CD4-positive, alpha-beta T cell treated with Interleukin-15 for 4 hours (primary cell): ENCODE measurements at places on chromosomes 6 and 20.

- no peak for DNase-seq
Measured at GRCh38 chr6:160457823-160458222, 109.6 kb downstream of the SLC22A3 start.

DNA sequence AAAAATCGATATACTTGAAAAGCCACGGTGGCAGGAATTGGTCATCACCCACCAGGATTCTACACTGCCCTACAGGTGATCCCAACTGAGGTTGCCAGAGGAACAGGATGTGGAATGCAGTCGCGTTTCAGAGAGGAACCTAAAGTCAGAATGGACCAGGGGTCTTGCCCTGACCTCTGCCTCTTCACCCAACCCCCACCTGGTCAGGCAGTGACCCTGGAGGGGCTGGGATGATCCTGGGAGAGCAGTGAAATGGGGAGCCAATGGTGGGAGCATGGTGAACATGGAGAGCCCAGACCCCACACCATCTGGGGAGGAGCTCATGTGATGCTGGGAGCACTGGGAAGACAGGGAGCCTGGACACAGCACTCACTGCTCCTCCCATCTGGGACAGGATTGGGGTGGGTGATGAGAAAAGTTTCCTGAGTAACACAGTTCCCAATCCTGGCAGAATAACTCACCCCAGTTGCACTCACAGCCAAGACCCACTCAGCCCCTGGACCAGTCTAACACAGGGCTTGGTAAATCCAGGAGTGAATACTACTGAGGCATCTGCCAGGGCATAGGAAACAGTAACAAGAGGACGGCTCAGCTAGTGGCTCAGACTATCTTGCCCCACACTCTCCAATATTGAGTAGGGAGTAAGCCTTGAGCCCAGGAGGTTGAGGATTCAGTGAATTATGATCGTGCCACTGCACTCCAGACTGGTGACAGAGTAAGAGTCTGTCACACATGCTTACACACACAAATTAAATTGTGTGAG lies 1.7 kb upstream of the ULBP2 start:
- DNase-seq = no peak

GRCh38 chr6:146887447-146888077 lies 288.8 kb downstream of the ADGB start:
- DNase-seq = no peak

- DNase-seq = peak; percentile 33
Measured at GRCh38 chr6:36033935-36034334, 6.3 kb downstream of the MAPK14 start.

- DNase-seq = no peak
Measured at GRCh38 chr6:170497841-170498301, 55.2 kb downstream of the PSMB1 start.

DNA sequence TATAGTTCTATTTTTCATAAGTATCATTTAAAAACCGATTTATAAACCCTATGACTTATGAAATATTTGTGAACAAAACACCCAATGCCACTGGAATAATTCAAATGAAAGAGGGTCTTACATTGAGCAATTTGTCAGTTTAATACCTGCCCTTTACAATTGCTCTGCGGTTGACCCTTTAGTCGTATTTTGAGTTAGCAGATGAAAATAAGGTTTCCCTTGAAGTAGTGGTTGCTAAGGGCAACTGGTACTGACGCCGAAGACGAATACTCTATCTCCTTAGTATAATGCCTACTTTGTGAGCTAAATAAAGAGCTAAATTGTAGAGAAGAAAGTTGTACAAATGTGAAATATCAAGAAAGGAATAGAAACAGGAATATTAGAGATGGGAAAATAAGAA lies 69.4 kb downstream of the KCNQ5 start:
- DNase-seq = no peak

DNA sequence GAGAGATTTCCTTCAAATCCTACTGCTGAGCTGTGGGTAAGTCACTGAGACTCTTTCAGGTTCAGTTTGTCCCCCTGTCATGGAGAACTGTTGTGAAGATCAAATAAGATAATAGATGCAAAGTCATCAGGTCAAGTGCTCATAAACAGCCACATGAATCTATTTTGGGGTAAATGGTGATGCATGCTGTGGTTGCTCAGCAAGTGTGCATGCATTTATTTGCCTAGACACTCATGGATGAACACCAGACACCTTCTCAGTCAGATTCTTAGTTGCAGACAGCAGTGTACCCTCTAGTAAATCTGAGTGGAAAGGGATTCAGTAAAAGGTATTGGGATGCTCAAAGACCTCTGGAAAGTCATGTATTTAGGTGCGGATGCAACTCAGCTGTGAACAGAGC lies 168.0 kb upstream of the FOXA2 start:
- no peak for DNase-seq

DNA sequence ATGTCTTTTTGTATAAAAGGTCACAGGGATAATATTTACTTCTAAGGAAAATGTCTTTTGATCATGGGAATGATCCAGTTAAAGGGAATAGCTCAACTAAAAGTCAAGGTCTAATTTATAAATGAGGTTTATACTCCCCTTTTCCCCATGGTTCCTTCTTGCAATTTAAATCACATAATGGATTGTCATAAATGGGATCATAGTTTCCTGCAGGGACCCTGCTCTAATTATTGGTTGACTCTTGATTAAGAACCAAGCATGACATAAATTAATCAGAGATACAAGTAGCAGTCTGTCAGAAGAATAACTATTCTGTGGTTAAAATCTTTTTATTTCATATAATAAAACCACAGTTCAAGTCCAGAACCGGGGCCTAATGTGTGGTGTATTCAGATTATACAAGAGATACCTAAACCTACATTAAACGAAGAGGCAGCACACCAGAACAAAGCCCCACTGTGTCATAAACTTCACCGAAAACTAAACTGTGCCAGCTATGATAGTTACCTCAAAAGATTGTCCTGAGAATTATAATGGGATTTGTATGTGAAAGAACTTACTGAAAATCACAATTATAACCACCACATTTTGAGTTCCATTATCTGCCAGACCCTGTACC lies 43.0 kb upstream of the CD83 start:
- no peak for DNase-seq

DNA sequence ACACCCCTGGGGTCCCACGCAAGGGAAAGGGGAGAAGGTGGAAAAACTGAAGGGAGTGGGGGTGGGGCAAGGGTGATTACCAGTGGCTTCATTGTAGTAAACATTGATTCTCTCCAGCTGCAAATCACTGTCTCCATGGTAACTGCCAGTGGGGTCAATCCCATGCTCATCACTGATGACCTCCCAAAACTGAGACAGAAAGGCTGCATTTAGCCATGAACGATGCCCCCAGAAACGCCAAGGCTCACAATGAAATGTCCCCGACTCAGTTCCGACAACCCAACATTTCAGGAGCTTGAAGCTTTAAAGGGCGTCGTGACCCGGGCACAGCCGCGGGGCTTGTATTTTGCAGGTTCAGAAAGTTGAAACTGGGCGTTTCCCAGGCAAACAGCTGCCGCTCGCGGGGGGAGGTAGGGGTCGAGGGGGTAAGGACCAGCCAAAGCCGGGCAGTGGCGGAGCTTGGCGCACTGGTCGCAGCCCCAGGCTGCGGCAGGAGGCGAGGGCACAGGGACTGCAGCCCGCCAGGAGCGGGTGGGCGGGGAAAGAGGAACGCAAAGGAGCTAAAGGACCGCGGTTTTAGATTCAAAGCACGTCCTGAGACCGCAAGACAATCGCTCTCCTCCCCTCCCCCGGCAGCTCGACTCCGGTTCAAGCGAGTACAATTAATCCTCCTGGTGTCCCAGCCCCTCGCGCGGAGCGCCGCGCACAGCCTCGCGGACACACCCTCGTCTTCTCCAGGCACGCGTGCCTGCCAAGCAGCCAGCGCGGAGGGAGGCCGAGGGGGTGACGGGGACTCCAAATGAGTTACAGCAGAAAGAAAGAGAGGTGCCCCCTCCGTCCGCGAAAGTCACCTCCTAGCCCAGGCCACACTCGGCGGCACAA lies 731 bp downstream of the TUBB2B start:
- DNase-seq = peak; percentile 4

DNA sequence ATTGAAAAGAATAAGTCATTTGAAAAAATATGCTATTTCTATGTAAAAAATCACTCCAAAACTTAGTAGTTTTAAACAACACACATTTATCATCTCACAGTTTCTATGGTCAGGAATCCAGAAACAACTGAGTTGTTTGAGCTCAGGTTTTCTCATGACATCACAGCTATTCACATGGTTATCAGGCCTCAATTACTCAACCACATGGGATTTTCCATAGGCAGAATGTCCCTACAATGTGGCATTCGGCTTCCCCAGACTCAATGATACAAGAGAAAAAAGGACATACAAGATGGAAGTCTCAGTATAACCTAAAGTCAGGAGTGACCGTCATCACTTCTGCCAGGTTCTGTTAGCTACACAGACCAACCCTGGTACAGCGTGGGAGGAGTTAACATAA lies 3.4 kb upstream of the SLC35D3 start:
- no peak for DNase-seq

DNA sequence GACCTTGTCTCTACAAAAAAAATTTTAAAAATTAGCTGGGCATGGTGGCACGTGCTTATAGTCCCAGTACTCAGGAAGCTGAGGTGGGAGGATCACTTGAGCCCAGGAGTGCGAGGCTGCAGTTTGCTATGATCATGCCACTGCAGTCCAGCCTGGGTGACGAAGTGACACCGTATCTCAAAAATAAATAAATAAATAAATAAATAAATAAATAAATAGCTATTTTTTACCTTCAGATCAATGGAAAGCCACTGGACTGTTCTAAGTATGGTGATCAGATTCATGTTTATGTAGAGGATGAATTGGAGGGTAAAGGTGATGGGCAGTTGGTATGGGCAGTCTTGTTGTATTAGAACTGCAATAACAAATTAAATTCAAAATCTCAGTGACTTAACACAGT lies 24.0 kb downstream of the DSTN start:
- no peak for DNase-seq
